ENCODE measurements at places on chromosomes 3 and 15. TPM values are rescaled to one million over a fixed set of nuclear protein-coding genes. Genes with fewer than 3 reads are reported as not detected.

C15orf62 gene
- 1.1 TPM for total RNA-seq

TTLL13 gene
- total RNA-seq, result 0.32 TPM

C3orf22 gene
- not detected for total RNA-seq

LPCAT4 gene
- 44.8 TPM for total RNA-seq

ISL2 gene
- not detected for total RNA-seq

TOPAZ1 gene
- not detected for total RNA-seq

MON1A gene
- 6.8 TPM for total RNA-seq

CD47 gene
- total RNA-seq, result 37.7 TPM

ADAMTS9 gene
- 18.8 TPM for total RNA-seq

FBXL2 gene
- 2.8 TPM for total RNA-seq

ASB14 gene
- 1.3 TPM for total RNA-seq

FGF12 gene
- 315 TPM for total RNA-seq

CSPG4 gene
- 18.8 TPM for total RNA-seq

CYP1A2 gene
- not detected for total RNA-seq

SMCO1 gene
- 17.1 TPM for total RNA-seq

SPSB4 gene
- 3.7 TPM for total RNA-seq

DPPA2 gene
- total RNA-seq, result not detected

AHSG gene
- total RNA-seq, result not detected

GOLGA6L7 gene
- total RNA-seq, result not detected

TM4SF18 gene
- total RNA-seq, result 6.8 TPM

CFAP44 gene
- 0.63 TPM for total RNA-seq

CDC25A gene
- 1.4 TPM for total RNA-seq

CD96 gene
- 0.33 TPM for total RNA-seq

ITGA11 gene
- 7.8 TPM for total RNA-seq

KBTBD12 gene
- 41.5 TPM for total RNA-seq

SPESP1 gene
- total RNA-seq, result 1.2 TPM

VEPH1 gene
- not detected for total RNA-seq

SHC4 gene
- 4.1 TPM for total RNA-seq

DPP8 gene
- 34.9 TPM for total RNA-seq

ATP13A4 gene
- not detected for total RNA-seq

CD276 gene
- 55.4 TPM for total RNA-seq

PP2D1 gene
- not detected for total RNA-seq

JMJD7 gene
- total RNA-seq, result 11.8 TPM

RPUSD2 gene
- 9.2 TPM for total RNA-seq

NMB gene
- total RNA-seq, result 1.4 TPM

FRMD4B gene
- total RNA-seq, result 18.3 TPM

GOLGA8S gene
- not detected for total RNA-seq

RNU5B-1 gene
- not detected for total RNA-seq

IL5RA gene
- total RNA-seq, result not detected

CCR5 gene
- total RNA-seq, result 12.7 TPM

ACTC1 gene
- 11,428 TPM for total RNA-seq

IL1RAP gene
- total RNA-seq, result 5.3 TPM

LRRC49 gene
- total RNA-seq, result 88.1 TPM

VWA5B2 gene
- not detected for total RNA-seq

SLC9A9 gene
- total RNA-seq, result 2.2 TPM

GPR156 gene
- total RNA-seq, result not detected

MEX3B gene
- total RNA-seq, result 3.8 TPM

MYO5C gene
- 1.1 TPM for total RNA-seq

MUC4 gene
- not detected for total RNA-seq

All from heart left ventricle (tissue), 16 donors.